ENCODE measurements at places on chromosomes 5 and 9.

DNA sequence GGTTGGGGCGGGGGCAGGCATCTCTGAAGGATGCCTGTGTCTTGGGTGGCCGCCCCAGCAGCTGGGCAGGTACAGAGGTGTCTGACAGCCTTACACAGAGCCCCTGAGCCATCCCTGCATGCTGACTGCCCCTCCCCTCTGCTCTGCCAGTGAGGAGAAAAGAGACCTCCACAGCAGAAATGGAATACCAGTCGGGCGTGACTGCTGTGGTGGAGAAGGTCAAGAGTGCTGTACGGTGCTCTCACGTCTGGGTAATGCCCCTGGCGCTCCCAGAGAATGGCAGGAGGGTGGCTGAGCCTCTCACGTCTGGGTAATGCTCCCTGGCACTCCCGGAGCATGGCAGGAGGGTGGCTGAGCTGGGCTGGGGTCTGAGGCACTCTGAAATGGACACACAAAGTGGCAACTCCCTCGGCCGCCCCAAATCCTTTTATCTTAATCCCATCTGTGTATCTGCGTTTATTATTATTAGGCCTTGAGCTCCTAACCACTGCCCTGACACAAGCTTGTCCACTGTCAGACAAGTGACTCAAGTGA, 2.5 kb upstream of the RABL6 start:
- DNase-seq = peak; percentile 31

GRCh38 chr5:151881621-151882225, 42.9 kb downstream of the GLRA1 start:
- no peak for DNase-seq

DNA sequence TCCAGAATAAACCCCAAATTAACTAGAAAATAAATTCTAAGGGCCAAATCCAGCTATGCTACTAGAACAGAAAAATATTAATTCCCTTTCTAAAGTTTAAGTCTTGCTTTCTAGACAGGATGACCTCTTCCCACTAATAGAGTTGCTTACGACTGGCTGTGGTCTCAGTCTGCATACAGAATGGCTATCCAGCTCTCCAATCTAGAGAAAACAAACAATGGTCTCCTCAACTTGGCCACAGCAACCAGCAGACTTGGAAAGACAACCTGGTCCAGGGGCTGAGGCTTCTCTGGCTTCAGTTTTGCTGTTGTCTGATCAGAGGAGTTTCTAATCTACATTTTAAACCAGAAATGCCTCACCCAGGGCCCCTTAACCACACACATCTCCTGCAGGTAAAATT, 28.9 kb downstream of the RASEF start:
- no peak for DNase-seq

GRCh38 chr9:81594415-81594814, 94.9 kb downstream of the TLE1 start:
- DNase-seq = no peak

GRCh38 chr5:171405615-171406014, 13.8 kb upstream of the FGF18 start:
- DNase-seq = no peak

DNA sequence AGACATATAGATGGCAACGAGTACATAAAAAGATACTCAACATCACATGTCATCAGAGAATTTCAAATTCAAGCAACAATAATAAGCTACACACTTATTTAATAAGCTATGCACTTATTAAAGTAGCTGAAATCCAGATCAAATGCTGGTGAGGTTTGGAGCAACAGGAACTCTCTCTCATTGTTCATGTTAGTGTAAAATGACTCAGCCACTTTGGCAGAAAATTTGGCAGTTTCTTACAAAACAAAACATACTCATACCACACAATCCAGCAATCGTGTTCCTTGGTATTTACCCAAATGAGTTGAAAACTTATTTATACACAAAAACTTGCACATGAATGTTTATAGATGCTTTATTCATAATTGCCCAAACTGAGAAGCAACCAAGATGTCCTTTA, 131.5 kb upstream of the NFIL3 start:
- DNase-seq = no peak

DNA sequence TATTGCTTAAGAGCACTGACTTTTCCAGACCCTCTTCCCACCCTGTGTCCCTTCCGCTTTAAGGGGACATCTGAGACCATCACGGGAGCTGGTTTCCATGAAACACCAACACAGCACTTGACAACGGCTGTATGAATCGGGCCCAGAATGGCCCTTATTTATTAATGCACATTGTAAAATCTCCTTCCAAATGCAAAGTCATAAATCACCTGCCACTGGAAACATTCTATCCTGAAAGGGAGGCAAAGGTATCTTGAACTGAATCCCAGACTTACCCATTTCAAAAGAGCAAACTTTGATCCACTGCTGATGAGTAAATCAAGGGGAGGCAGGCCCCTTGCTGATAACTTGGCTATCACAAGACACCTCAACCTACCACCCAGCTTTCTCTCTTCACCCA, 37.4 kb downstream of the SHB start:
- DNase-seq = no peak
